ENCODE measurements at places on chromosomes 11 and 22.
A peak's percentile ranks its signal among the peaks of the same experiment; 100 is the strongest.

GRCh38 chr22:50004918-50005317 is 7.6 kb downstream of the IL17REL start:
- DNase-seq = no peak

- DNase-seq = no peak
Measured at GRCh38 chr11:2669634-2670469, 29.9 kb downstream of the KCNQ1OT1 start.

DNA sequence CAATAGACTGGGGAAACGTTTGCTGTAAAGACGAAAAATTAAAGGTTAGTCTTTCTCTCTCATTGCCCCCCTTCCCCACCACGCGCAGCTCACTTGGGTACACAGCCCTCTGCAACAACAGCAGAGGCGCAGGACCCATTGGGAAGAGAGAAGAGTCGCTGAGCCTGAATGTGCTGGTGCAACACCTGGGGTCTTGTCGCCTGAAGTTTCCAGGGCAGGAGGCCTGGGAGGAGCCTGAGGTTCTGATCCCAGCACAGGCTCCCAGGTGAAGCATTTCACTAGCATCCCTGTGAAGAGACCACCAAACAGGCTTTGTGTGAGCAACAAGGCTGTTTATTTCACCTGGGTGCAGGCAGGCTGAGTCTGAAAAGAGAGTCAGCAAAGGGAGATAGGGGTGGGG is 116.2 kb upstream of the NTM start:
- DNase-seq = no peak

DNA sequence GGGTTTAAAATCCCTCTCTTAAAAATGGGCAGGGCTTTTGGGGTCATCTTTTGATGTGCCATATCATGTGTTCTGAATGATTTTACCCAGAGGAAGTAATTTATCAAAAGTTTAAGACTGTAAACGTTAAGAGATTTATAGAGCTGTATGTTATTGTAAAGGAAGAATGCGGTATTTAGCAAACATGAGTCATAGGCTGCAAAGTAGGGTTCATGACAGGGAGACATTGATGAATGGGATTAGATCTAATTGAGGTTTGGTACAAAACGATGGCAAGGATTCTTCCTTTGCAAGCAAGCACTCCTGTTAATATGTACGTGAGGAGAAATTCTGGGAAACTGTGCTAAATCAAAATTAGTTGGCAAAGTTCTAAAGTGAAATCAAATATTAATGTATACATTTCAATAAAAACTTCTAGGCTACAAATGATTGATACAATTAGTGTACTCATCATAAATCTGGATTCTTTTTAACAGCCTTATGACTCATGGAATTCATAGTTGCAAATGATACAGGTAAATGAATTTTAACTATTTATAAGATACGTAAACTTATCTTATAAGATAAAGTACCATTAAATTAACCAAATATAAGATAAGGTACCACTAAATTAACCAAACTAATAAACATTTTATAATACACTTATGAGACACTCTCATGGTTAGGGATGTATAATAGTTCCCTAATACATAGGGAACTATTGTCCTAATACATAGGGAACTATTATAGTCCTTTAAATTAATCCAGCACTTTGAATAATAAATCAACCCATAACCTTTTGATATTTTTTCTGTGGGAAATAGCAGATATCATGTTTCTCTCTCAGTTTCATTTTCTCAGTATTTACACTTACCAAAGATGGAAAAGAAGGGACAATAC is 58.4 kb downstream of the KIF18A start:
- no peak for DNase-seq

GRCh38 chr11:128620309-128621100 is 33.1 kb upstream of the ETS1 start:
- no peak for DNase-seq

DNA sequence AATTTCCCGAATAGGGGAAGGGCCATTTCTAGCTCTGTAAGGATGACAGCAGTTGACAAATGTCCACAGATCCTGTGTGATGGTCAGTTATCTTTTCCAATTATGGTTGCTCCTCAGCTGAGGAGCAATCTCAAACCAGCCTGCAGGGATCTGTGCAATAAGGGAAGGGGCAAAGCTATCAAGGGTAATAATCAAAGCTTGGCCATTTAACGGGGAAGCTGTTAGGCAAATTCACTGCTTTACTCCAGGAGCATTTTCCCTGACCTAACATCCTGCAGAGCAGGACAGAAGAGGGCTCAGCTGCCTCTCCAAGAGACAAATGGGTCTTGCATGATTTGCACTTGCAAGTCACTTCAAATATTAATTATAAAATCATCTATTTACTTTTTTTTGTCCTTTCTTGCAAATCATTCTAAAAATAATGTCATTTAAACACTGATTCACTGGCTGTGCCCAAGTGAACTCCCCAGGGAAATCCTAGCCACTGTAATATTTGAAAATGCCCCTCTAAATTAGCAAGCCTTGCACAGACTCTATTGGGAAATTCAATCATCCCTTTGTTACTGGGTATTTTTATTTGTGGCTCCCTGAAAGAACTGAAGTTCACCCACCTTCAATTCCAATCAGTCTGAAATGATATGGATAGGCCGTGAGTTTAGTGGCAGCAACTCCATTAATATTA is 1256.7 kb downstream of the LRRC4C start:
- no peak for DNase-seq

DNA sequence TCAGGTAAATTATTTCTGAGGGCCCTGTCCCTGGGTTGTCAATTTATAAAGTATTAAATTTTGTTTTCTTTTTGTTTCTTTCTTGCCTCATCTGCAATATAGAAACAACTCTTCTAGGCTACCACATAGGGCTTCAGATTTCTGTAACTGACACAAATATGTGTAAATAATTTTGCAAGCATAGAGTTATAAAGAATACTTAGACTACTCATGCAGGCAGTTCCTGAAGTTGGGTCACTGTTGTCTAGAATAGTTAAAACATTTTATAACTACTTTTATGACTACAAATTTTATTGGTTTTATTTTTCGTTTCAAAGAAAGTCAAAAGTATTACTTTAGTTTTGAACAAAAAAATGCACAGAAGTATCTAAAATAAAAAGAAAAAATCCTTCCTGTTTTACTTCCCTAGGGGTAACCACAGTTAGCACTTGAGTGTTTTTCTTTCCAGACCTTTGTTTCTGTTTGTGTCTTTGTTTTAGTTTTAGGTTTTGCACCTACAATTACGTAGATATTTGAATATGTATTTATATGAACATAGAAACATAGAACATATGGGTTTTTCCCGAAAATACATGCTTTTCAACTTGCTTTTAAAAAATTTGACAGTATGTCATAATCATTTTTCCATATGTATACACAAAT is 12.4 kb upstream of the TMEM123 start:
- DNase-seq = no peak

- DNase-seq = no peak
Measured at GRCh38 chr11:68148879-68149278, 27.7 kb upstream of the CHKA start.

DNA sequence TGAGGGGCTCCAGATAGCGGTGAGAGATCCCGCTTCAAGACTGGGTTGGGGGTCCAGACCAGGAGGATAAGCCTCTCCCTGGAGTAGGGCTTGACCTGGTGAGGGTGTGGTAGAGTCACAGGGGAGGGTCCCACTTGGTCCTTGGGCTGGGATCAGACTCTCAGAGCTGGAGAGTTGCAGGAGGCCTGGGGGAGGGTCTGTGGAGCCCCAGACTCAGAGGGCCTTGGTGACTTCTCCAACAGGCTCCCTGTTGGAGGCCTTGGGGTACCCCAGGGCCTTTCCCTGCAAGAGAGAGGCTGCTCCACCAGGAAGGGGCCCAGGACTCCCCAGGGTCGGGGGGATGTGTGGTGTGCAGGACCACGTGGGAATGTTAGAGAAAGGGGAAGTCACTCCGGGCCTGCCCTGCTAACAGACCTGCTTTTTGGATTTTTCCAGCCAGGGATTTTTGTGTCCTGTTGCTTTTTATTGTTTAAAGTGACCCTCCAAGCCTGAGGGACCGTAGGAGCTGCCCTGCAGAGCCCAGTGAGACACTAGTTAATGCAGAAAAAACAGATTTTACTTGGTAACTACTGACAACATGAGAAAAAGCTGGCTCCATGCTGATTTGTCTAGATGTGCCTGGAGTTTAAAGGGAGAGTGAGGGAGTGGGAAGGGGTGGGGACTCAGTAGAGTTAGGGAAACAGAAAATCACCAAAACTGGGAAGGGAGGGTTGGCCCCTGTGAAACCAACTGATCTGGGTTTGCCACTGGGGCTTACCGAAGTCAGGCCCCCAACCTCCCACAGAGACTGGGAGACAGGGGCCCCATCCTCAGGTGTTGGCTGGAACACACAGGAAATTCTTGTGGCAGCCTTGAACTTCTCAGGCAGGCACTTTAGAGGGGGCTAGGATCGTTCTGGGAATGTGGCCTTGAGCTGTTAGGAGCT is 801 bp upstream of the TXNRD2 start:
- no peak for DNase-seq

- no peak for DNase-seq
Measured at GRCh38 chr11:108522318-108522717, 24.1 kb upstream of the POGLUT3 start.

DNA sequence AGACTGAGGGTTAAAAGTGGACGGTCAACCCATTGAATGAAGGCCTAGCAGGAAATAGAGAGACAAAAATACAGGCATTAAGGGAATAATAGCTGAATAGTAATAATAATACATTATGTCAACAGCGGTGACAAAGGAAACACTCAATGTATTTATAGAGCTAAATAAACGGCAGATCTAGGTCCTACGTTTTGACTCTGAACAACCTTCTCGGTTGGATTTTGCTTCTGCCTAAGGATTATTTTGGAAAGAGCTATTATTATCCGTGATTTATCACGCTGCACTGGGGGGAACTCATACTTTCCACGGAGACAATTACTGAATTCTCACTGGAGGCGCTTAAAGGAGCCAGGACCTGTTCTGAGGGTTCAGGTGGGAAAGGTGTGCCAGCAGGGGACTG is 118.2 kb upstream of the KIRREL3 start:
- no peak for DNase-seq

GRCh38 chr11:36007127-36007655 is 63.3 kb downstream of the LDLRAD3 start:
- no peak for DNase-seq

- no peak for DNase-seq
Measured at GRCh38 chr11:35326266-35326879, 93.0 kb downstream of the SLC1A2 start.

- DNase-seq = no peak
Measured at GRCh38 chr11:131602431-131602830, 232.0 kb downstream of the NTM start.

DNA sequence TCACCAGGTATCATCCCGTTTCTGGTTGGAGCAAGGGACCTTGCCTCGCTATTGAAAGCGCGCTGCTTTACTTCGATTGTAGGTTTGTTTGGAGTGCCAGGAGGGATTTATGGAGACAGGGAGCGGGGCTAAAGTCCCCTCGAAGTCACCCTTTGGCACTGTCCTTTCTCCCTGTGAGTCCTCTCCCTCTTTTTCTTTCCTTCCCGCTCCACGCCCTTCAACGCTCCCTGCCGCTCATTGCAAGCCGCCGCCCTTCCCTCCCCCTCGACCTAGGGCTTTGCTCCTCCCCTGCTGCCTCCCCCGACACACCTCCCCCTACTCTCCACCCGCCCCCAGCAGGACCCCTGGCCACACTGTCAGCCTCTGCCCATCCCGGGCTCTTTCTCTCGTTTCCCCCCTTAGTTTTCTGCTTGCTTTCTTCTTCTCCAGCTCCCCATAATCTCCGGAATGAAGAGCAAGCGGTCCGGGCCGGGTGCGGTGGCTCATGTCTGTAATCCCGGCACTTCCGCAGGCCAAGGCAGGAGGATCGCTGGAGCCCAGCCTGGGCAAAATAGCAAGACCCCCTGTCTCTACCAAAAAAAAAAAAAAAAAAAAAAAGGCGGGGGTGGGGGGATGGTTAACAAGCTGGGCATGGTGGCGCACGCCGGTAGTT is 41.0 kb downstream of the AHNAK start:
- DNase-seq = no peak

DNA sequence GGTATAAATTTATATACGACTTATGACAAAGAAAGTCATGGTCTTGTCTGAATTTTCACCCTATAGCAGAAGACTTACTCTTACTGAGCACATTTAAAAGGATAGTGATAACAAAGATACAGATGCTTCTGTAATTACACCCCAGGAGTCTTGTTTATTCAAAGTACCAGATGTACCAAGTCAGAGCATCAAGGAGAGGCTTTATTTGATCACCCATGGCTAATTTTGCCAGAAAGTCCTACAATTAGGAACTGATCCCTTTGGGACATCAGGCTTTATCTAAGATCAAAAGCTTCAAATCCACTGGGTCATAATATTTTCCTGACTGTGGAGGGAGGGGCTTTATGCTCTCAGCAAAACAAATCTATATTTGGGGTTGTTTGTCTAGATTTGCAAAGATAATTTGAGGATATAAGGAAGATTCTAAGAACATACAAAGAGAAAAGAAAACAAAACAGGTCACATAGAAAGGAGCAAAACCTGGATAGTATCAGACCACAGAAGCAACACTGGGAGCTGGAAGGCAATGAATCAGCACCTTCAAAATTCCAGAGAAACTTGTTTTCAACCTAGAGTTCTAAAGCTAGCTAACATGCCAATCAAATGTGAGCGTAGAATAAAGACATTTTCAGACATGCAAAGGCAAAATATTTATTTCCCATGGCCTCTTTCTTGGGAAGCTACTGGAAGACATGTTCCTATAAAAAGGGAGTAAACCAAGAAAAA is 124.8 kb upstream of the CSNK2A3 start:
- DNase-seq = no peak

- no peak for DNase-seq
Measured at GRCh38 chr11:33160136-33160535, 1.1 kb downstream of the CSTF3 start.

GRCh38 chr22:26141831-26142230 is 27.4 kb upstream of the SEZ6L start:
- DNase-seq = no peak

DNA sequence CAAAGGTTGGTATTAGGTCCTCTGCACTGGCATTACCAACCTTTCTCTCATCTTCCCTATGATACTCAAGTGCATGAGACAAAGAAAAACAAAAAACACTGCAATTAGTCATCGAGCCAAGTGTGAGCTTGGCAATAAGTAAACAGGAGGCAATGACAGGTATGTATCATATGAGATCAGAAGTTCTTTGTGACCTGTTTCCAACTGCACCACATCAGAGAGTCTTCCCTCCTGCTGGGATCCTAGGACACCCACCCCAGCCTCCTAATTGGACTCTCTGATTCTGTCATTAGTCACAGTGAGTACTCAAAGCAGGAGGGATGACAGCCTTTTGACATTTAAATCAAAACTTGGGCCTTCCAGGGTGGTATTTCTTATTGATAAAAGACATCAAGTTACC is 7.8 kb upstream of the JAML start:
- no peak for DNase-seq

GRCh38 chr22:35352214-35353111 is 28.4 kb upstream of the HMOX1 start:
- DNase-seq = no peak

GRCh38 chr11:102452461-102453301 is at the start of gene TMEM123:
Gene TMEM123 (minus strand): TSS chr11:102452765. CDS start chr11:102452623, 142 bp downstream.
- peak; percentile 78 for DNase-seq

Measured in T-helper 17 cell (primary cell).